BJ (cell line): ENCODE measurements at places on chromosomes 3 and 15.

DNA sequence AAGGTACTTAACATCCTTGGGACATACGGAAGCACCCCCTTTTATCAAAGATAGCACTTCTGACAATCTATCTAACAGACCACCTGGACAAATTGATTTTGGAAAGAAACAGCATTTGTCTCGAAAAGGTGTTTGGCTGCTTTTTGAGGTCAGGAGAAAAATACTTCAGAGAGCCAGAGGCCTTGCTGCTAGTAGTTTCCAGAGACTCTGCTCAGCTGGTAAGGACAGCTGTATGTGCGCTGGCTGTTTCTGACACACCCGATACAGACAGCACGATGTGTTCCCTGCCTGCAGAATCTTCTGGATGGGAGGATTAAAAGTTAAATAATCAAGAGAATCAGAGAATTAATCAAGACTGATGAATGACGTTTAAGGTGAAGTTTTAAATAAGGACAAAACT lies 15.6 kb upstream of the GYG1 start:
- DNase-seq, result no peak

DNA sequence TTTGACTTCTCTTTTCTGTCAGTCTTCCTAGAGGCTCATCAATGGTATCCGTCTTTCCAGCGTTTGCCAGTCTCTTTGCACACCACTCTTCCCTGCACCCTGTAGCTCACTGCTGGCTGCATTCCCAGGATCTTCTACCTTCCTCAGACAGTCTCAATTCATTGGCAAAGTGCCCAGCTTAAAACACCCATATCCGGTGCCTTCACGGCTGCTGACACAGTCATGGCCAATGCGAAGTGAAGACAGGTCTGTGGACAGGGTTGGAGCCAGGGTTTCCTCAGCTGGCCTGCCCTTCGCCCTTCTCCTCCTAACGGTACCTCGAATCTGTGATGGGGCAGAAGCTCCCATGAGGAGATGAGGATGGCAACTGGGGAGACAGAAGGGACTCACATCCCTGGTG lies 36.1 kb downstream of the PTH1R start:
- DNase-seq, result no peak

- DNase-seq, result no peak
These were observed 5.9 kb downstream of the EIF2AK4 start for GRCh38 chr15:39939487-39940452.

GRCh38 chr15:47376190-47376589 lies 341.1 kb upstream of the SEMA6D start:
- no peak for DNase-seq

GRCh38 chr15:74835312-74835823 lies 7.6 kb downstream of the ULK3 start:
- no peak for DNase-seq

GRCh38 chr3:189395825-189396224 lies 224.1 kb downstream of the TPRG1 start:
- no peak for DNase-seq

DNA sequence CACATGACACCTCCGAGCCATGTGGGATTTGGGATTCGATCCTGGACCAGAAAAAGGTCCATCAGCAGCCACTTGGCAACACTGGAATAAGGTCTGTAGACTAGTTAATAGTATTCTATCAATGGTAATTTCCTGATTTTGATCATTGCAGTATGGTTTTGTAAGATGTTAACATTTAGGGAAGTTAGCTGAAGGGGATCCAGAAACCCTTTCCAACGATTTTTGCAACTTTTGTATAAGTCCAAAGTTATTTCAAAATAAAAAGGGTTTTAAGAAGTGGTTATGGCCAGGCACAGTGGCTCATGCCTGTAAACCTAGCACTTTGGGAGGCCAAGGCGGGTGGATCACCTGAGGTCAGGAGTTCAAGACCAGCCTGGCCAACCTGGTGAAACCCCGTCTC lies 10.2 kb downstream of the BDH1 start:
- DNase-seq, result no peak
